Jurkat, Clone E6-1 (cell line): ENCODE measurements at places on chromosomes 16 and 17.

DNA sequence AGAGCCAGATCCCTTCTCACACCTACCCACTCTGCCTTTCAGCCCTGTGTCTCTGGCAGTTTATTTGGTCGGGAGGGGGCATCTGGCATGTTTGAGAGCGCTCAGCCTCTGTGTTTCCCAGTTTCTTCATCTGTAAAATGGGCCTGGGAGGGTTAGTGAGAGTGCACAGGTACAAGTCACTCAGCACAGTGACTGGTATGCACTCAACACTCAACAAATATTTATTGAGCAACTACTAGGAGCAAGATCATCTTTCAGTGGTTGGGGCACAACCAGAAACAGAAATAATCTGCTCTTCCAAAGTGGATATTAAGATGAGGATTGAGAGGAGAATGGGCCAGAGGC, 13.7 kb upstream of the SRCIN1 start:
- DNase-seq: no peak

DNA sequence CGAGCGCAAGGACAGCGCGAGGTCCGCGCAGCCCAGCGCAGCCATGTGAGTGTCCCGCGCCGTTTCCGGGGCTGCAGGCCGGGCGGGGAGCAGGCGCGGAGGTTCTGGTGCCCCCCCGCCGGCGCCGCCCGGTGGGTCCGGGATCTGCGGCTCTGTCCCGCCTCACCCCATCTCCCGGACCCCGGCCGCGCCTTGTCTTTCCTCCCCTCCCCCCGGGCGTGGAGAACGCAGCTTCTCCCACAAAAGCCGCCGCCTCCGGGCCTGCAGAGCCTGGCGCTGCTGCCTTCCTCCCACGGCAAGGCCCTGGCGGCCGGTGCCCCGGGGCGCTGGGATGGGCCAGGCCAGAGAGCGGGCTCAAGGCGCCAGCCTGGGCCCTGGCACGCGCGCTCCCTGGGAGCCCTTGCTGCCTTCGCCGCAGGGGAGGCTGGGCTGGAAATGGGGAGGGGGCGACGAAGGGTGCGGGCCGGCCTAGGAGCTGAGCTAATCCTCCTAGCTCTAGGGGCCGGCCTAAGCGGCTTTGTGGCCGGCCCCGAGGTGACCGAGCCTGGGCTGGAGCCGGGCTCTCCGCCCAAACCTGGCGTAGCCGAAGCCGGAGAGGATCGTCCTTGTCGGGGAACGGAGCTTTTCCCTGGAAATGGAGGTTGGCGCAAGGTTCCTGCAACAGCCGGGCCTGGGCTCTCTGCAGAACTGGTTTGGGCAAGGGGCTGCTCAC, 397 bp downstream of the RIPOR1 start:
- DNase-seq: no peak

GRCh38 chr16:55370762-55371482, 46.9 kb downstream of the IRX6 start:
- DNase-seq: no peak

GRCh38 chr17:44887016-44887415, 12.2 kb downstream of the EFTUD2 start:
- no peak for DNase-seq

GRCh38 chr17:76551685-76552084, 11.8 kb downstream of the PRCD start:
- DNase-seq: no peak

- no peak for DNase-seq
Measured at GRCh38 chr16:84862804-84863480, 43.2 kb downstream of the CRISPLD2 start.

DNA sequence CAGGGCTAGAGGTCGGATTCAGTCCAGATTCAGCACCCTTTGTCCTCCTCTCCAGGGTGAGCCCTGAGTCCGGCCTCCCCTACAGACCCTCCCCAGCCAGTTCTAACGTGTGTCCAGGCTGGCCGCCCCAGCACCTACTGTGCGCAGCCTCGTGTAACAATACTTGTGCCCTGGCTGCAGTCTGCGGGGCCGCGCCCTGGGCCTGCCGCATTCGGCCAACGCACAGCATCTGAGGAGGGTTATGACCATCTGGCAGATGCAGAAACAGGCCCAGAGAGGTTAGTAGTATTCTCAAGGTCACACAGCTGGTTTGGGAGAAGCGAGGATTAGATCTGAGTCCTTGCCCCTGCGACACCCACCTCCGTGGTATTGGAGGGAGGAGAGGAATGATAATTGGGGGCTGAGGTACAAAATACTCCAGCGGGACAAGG, 968 bp downstream of the RIPOR1 start:
- no peak for DNase-seq

- peak; percentile 5 for DNase-seq
Measured at GRCh38 chr17:6591599-6592158, 35.3 kb upstream of the PITPNM3 start.

DNA sequence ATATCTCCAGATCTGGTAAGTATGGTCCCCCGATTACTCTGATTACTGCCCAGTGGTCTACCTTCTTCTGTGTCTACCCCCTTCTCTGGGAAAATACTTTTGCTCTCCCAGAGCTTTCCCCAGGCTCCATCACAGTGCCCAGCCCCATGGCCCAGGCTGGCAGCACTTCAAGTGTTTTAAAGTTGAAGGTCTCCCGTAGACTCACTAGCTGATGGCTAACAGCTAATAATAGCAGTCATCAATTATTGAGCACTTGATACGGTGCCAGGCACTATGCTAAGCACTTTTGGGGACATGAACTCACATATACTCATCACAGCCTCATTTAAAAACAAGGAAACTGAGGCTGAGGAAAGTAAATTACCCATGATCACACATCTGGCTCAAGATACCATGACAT, 33.4 kb downstream of the DCUN1D3 start:
- no peak for DNase-seq

DNA sequence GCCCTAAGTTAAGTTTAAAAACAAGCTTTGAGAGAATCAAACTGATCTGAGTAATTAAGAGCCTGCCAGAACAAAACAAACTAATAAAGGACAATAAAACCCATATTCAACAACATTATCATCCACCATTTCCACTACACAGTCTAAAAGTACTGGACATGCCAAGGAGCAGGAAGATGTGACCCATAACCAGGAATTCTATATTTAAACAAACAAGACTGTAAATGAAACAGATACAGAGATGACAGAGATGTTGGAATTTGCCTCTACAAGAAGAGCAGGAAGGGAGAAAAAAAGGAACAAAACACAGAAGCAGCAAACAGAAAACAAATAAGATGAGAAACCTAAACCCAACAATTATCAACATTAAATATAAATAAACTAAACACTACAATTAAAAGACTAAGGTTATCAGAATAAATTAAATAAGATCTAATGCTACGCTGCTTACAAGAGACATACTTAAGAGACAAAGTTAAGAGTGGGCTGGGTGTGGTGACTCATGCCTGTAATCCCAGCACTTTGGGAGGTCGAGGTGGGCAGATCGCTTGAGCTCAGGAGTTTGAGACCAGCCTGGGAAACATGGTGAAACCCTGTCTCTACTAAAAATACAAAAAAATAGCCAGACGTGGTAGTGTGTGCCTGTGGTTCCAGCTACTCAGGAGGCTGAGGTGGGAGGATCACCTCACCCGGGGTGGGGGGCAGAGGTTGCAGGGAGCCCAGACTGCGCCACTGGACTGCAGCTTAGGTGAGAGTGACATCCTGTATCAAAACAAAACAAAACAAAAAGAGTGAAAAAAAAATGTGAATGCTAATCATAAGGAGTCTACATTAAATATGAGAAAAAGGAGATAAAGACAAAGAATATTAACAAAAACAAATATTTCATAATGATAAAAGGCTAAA, 50.6 kb downstream of the CREBBP start:
- no peak for DNase-seq

- no peak for DNase-seq
Measured at GRCh38 chr17:17738901-17739300, 57.6 kb downstream of the RAI1 start.

- DNase-seq: peak; percentile 98
Measured at GRCh38 chr17:8138672-8139371, 13.4 kb downstream of the PER1 start.

- peak; percentile 98 for DNase-seq
Measured at GRCh38 chr17:19306160-19307111, 56.1 kb downstream of the B9D1 start.

DNA sequence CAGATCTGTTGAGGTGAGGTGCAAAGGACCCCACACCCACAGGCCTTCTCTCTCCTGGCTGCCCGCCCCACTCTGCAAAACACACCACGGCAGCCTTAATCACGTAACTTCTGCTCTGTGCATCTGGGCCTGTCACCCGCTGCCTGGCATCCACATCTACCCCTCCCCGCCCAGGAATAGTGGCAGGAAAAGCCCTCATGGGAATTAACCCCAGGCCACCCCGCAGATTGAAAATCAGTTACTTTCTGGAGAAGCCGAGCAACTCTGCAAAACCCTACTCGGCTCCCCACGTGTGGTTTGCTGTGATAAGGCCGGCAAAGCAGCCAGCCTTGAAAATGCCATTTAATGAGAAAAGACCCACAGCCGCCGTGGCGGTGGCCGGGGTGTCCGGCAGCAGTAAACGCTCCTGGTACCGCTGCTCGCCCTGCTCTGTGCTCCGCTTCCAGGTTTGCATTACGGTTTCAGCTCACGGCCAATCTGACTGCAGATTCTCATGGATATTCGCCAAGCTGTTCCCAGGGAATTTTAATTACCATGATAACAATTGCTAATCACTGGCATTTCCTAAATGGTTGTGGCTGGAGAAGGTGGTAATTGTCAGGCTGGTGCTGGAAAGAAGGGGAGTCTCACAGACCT, 78.0 kb upstream of the DOC2B start:
- no peak for DNase-seq

- no peak for DNase-seq
Measured at GRCh38 chr16:46711106-46712058, 21.9 kb downstream of the ORC6 start.

GRCh38 chr17:78307887-78308638, 51.8 kb downstream of the SOCS3 start:
- DNase-seq: no peak

DNA sequence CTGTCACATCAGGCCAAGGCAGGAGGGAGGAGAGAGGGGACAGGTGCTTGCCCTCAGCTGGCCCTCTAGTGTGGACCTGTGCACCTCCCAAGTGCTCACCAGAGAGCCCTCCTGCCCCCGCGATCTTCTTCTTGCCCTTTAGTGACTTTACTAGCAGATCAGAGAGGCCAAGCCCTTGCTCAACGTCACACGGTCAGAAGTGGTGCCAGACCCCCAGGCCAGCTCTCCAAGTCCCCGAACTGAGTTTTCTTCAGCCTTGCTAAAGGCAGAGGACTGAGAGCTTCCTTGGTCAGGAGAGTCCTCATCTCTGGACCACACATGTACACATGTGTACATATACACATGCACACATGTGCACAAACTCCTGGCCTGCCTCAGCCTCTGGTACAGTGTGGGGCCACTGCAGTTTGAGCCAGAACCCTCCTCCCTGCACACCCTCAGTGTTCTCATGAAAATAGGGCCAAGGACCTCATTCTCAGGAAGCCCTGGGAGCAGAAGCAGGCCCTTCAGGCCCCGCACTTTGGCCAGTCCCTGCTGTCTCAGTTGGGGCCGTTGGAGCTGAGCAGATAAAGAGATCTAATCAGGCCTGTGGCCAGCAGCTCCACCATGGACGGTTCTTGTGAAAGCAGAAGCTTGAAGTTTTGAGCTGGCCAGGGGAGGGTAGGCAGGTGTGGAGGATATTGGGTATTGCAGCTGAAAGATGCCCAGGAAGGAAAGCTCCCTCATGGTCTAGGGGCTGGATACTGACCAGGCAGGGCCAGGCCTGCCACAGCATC, 7.4 kb upstream of the EPX start:
- no peak for DNase-seq

GRCh38 chr16:23035240-23035639, 114.0 kb downstream of the USP31 start:
- no peak for DNase-seq

- no peak for DNase-seq
Measured at GRCh38 chr17:43713494-43714162, 45.0 kb downstream of the SOST start.

DNA sequence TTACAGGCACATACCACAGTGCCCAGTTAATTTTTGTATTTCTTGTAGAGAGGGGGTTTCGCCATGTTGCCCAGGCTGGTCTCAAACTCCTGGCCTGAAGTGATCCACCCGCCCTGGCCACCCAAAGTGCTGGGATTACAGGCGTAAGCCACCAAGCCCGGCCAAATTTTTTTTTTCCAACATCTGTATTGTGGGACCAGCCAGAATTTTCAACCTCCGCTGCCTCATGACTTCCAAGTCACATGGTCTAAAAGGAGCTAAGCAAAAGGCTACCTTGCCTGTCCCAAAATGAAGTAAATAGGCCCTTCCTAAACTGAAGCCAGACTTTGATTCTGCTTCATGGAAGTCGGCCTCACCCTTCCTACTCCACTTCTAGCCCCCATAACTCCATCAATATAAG, 4.2 kb upstream of the SPAG7 start:
- no peak for DNase-seq

DNA sequence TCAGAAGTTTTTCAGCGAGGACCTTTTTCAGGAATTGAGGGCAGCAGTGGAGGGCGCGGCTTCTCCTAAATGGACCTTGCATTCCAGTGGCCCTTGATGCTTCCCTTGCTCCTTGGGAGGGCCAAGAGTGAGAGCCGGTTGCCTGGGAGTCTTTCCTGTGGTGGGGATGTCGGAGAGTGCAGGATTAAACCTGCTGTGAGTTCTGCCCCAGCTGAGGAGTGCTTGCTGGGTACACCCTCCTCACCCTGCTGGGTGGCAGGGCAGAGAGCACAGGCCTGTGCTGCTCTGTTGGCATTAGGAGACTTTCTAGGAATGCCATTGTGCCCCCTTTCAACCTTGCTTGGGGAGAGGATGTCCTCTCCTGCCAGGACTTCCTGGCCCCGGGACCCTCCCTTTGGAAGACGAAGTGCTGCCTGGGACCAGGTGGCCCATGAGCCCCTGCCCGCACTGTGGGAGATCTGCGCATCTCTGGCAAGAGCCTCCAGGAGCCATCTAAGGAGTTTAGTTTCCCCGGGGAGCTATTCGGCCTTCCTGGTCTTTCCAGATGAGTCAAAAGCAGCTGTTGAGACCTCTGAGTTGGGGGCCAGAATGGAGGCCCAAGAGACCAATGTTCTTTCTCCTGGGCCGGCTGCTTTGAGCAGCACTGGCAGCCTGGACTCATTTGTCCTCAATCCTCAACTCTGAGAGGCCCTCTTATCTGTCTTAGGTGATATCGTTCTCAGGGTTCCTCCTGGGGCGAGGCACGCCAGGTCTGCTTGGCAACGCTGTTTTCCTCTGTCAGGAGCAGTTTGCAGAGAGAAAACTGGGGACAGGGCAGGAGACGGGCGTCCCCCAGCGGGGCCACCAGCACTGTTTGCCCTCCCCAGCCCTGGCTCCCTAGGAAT, 5.6 kb downstream of the LLGL2 start:
- DNase-seq: no peak

GRCh38 chr17:75063201-75063600, 16.2 kb downstream of the KCTD2 start:
- no peak for DNase-seq

DNA sequence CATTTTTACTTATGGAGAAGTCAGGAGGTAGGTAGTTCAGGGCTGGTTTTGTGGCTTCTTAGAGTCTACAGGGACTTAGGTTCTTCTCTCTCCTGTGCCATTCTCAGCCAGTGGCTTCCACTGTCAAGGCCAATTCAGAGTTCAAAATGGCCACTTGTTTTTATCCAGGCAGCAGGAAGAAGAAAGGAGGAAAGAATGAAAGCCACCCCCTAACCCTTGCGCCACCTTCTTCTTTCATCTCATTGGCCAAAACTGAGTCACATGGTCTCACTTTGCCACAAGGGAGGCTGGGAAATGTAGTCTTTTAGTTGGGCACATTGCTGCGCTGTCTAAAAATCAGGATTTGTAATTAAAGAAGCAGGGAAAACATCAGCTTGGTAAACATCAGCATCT, 60.8 kb upstream of the MED9 start:
- DNase-seq: peak; percentile 93

GRCh38 chr16:84714028-84714427, 14.2 kb downstream of the USP10 start:
- DNase-seq: no peak

- no peak for DNase-seq
Measured at GRCh38 chr16:79768276-79768970, 167.9 kb upstream of the MAF start.
